ENCODE measurements at places on chromosomes 1 and 21.
A peak's percentile ranks its signal among the peaks of the same experiment; 100 is the strongest.

DNA sequence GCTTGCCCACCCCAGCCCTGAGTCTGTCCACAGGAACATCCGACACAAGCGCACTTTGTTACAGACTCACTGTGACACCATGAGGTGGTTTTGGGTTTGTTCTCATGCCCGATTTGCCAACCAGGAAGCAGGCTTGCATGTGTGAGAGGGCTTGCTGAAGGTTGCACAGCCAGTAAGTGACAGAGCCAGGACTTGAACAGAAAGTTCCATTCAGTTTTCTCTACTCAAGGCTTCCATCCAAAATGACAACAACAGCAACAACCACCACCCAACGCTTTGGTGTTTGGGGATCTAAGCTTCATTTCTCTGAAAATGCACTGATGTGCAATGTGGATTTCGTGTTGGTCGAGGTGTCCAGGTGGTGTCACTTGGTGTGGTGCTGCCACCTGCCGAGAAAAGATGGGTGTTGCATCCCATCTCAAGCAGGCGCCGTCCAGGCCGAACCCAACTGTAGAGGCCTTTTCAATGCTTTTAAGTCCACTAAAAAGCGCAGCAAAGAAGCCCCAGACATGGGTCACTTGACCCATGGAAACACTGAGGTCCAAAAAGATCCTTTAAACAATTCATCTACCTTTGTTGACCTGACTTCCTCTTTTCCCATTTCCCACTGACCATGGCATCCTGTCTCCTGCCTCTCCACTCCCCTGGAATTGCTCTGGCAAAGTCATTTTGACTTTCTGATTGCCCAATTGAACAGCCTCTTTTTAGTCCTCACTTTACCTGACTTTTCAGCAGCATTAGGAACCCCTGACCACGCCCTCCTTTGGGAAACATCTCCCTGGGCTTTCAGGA is 12.2 kb downstream of the CITED4 start:
- DNase-seq, result peak; percentile 87

GRCh38 chr1:64082459-64082858 is 121.0 kb upstream of the UBE2U start:
- DNase-seq, result peak; percentile 51

DNA sequence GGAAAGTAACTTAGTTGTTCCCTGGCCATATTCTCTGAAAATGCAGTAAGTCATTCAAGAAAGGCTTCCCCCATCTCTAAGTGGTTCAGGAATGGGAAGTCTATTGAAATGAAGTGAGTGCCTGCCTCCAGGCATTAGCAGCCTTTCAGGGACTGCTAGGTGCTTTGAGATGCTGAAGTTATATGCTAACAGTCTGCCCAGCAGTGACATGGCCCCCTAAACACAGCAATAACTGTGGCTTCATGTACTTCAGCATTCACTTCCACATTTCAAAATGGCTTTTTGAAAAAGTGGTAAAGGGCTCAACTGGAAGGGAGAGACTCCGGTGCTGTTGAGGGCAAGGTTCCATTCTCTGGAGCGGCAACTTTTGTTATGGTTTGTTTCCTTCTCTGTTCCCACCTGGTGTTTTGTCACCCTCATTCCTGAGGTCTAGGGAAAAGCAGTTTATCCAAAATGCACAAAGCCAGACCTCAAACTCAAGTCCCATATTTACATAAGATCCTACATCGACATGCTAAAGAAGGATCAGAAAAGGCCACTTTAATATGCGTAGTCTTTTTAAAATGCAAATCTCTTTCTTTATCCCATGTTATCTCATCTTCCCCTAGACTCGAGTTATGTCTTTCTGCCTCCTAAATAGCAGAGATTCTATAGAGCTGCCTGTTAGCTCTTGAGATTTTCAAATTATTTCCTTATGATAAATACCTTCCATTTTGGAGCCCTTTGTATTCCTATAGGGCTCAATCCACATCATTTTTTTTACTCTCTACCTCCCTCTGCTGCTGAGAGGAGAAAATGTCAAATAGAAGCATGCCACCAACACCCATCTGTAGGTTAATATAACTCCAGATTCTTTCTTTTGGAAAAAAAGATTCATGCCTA is 34.2 kb upstream of the LRRC8C start:
- peak; percentile 30 for DNase-seq

- no peak for DNase-seq
These were observed 11.6 kb upstream of the FAM20B start for GRCh38 chr1:179014123-179014522.

DNA sequence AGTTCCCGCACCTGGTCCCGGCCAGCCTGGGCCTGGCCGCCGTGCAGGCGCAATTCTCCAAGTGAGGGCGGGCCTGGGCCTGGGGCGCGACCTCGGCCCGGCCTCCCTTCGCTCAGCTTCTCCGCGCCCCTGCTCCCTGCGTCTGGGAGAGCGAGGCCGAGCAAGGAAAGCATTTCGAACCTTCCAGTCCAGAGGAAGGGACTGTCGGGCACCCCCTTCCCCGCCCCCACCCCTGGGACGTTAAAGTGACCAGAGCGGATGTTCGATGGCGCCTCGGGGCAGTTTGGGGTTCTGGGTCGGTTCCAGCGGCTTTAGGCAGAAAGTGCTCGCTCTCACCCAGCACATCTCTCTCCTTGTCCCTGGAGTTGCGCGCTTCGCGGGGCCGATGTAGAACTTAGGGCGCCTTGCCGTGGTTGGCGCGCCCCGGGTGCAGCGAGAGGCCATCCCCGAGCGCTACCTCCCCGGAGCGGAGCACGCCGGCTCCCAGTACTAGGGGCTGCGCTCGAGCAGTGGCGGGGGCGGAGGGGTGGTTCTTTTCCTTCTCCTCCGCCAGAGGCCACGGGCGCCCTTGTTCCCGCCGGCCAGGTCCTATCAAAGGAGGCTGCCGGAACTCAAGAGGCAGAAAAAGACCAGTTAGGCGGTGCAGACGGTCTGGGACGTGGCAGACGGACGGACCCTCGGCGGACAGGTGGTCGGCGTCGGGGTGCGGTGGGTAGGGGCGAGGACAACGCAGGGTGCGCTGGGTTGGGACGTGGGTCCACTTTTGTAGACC is 1.2 kb downstream of the OLIG1 start:
- DNase-seq, result no peak

DNA sequence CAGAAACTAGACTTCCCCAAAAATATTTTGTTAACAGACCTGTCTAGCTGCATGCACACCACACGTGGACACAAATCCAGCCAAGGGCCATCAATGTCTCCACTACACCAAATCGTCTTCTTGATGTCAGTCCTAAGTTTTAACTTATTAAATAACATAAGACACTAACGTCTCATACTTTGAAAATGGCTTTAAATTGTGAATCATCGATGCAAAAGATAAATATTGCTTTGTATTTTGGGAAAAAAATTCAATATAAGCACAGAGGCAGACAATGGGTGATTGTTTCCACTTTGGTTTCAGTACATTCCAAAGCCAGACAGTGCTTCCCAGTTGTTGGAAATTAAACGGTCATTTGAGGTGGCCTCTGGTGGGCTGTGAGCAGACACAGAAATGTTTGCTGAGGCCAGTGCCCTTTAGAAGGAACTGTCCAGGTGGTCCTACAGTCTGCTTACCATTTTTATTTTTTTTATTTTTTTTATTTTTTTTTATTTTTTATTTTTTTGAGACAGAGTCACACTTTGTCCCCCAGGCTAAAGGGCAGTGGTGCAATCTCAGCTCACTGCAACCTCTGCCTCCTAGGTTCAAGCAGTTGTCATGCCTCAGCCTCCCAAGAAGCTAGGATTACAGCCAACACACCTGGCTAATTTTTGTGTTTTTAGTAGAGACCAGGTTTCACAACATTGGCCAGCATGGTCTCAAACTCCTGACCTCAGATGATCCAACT is 1.8 kb upstream of the KIAA2013 start:
- DNase-seq, result peak; percentile 57

- no peak for DNase-seq
These were observed 49.4 kb downstream of the KIF21B start for GRCh38 chr1:200973937-200974657.

GRCh38 chr1:214186103-214186824 is 94.7 kb upstream of the SMYD2 start:
- DNase-seq, result no peak

DNA sequence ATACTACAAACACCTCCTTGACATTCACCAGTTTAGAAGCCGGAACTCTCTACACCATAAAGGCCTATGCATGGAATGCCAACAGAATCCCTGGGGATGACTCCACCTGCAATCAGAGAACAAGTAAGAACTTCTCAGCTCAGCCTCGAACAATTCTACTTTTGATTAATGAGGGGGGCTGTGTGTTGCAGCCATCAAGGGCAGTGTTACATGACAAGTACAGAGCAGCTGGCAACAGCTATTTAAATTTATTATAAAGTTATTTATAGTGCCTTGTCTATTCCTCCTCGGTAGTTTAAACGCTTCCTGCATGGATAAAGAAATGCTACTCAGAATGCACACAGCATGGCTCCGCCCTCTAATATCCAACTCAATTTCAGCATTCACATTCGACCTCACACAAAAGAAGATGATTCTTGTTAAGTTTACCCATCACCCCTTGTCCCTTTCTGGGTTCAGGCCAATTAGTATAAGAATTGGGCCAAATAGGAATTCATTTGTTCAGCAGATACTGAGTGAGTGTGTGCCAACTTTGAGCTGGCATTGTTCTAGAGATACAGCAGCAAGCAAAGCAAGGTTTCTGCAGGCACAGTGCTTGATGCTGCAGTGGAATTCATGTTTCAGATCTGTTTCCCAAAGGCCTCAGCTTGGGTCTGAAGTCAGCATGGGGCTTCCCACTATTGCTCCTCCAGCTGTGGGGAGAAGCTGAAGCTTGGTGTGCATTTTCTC is 6.4 kb downstream of the FNDC7 start:
- no peak for DNase-seq

All from urothelium cell line (cell line).